ENCODE measurements at places on chromosomes 3 and 15.

DNA sequence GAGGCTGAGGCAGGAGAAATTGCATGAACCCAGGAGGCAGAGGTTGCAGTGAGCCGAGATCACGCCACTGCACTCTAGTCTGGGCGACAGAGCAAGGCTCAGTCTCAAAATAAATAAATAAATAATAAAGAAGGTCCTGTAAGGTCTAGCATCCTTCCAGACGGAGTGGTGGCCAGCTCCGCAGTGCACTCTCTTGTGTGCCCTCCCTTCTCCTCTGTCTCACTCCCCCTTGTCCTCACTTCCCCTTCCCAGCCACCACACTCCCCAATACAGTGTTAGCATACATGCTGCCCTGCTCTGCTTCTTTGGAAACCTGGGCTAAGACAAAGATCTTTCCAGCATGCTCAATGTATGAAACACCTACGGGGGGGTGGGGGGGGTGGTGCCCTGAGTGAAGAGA, 3.4 kb upstream of the CLN6 start:
- no peak for DNase-seq

DNA sequence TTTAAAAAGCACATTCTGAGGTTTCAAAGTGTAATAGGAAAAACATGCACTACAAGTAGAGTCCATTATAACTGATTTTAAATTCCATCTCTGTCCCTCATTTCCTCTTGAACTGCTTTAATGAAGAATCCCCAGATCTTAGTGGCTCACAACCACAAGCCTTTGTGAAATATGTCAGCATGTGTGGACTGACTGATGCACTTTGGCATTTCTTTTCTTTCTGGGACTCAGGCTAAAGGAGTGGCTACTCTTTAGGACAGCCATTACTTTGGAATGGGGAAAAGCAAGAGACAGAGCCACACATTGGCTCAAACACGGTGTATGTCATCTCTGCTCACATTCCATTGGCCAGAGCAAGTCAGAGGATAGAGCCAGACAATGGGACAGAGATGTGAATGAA, 139.6 kb downstream of the GRM7 start:
- DNase-seq: no peak

GRCh38 chr15:101520395-101520794, 30.9 kb upstream of the PCSK6 start:
- DNase-seq: no peak

DNA sequence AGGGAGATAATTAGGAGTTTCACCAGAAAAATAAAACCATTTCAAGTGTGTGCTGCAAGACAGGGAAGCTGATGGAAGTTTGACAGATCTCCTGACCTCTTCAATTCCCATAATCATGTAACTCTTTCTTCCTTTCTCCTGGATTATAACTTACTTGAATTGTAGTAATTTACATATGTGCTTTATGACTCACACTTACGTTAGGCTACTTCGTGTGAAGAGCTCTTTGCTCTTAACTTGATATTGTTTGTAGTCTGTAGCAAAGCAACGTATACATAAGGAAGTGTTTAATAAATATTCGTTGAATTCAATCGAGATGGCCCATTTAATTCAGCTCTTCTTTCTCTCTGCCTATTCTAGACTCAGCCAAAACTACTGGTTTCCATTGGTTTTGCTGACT, 23.5 kb downstream of the ROBO2 start:
- no peak for DNase-seq

DNA sequence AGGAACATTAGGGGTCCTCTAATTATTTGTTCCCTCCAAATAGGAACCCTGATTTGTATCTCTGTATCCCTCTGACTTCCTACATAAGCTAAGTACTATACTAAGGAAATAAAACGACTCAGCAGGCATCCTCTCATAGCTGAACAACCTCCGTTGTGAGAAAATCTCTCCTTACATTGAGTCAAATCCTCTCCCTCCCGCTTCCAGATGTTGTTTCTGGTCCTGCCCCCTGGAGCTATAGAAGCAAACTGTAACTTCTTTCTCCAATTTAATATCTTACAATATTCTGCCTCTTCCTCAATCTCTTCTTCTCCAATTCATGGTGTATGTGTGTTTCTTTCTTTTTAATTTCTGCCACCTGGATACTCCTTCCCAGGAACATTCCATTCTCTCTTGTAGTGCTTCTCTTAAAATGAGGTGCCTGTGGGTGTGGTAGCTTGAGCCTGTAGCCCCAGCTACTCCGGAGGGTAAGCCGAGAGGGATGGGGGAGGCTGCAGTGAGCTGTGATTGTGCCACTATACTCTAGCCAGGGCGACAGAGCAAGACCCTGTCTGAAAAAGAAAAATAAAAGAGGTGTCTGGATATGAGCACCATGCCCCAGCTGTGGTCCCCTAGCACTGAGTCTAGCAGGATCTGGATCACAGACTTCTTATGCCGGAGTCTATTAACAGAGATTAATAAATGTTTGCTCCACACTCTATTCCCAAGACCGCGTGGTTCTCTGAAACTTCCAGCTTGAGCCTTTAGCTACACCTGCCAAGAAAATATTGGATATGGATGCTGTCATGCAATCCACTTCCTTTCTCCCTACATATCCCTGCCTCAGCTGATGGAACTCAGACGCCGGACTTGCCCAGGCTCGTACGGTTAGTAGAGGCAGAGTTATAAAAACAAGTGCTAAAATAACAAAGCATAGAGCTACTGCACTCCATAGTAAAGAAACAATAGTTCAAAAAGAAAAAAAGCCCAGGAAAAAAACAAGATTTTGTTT, 42.9 kb upstream of the NEO1 start:
- DNase-seq: no peak

DNA sequence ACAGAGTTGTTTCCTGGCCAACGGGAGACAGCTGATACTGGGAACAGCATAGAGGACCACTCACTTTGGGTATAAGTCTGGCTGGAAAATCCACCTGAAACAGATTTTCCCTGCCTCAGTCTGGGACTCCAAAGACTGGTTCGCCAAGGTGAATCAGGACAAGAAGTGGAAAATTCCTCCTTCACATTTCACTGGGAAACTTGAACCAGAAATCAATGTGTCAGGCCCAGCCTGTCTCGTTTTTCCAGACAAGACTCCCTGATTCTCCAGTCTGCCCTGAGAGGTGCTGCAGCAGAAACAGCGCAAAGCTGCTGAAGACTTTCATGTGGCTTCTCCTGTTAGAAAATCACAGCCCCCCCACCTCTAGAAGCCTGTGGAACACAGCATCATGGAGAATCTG, 269.8 kb downstream of the OPA1 start:
- no peak for DNase-seq

DNA sequence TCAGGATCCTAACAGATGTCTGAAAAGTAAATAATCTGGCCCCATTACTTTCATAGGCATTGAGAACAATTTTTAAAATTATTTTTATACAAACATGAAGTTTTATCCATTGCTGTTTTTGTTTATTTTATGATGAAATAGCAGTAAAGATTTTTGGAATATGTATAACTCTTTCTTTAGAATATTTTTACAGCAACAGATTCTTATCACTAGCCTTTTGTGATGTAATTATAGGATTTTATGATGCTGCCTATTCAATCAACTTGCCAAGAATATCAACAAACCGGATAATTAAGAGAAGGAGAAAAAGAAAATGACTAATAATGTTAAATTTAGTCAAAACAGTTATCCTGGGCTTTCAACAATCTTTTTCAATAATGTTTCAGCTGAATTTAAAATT, 386.3 kb downstream of the ZIC1 start:
- DNase-seq: no peak

- DNase-seq: no peak
Observed at GRCh38 chr3:45553469-45553974, 41.0 kb upstream of the LIMD1 start.

- DNase-seq: peak; percentile 24
Observed at GRCh38 chr15:31439328-31439727, 112.7 kb downstream of the KLF13 start.

DNA sequence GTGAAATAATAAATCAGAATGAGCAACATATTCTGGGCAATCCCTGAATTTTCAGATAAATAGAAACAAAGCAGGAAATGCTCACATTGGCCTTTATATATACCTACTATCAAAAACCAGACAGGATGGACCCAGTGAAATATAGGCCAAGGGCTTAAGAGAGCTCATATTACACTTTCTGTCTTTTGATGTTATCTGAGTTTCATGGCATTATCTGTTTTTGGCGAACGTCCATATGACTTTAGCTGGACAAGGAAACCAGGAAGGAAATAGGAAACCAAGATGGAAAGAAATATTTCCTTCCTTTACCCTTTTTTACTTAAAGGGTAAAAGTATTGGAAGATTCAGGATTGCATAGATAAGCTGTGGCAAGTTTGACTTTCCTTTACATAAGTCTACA, 274.8 kb downstream of the THSD4 start:
- DNase-seq: no peak

- DNase-seq: no peak
Observed at GRCh38 chr3:27677565-27677964, 44.6 kb downstream of the EOMES start.

- no peak for DNase-seq
Observed at GRCh38 chr3:142693136-142693853, 30.5 kb upstream of the TRPC1 start.

GRCh38 chr15:90019611-90020010, 18.5 kb downstream of the ZNF710 start:
- DNase-seq: no peak

GRCh38 chr3:13195374-13195773, 122.1 kb upstream of the IQSEC1 start:
- no peak for DNase-seq

GRCh38 chr3:23809294-23809693, 3.5 kb downstream of the UBE2E1 start:
- no peak for DNase-seq

DNA sequence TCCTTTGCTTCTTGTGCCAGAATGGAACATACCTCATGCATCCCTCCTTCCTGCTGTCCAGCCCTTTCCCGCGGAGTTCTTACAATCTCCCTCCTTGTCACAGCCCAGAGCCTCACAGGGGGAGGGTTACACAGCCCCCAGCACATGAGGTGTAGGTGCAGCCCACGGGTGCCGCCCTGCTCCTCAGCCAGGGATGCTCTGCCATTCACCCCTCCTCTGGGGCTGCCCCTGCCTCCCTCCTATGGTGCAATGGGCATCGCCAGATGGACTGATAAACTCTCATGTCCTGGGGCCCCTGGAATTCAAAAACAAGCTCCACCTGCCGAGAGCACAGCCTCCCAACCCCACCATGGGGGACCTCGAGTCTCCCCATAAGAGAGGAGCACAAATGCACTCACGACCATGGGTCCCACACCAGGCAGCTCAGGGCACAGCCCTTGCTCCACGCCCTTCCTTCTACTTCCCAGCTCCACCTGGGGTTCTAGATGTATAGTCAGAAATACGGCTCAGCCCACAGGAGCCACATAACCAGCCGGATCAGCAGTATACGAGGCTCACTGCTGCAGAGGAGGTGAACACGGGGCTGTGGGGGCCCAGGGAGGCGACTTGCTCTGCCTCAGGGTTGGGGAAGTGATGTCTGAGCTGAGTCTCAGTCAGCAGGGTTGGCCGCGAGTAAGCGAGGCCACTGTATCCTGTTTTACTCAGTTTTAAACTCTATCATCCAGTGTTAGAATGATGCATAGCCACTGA, 269.7 kb upstream of the LYSMD4 start:
- DNase-seq: no peak

DNA sequence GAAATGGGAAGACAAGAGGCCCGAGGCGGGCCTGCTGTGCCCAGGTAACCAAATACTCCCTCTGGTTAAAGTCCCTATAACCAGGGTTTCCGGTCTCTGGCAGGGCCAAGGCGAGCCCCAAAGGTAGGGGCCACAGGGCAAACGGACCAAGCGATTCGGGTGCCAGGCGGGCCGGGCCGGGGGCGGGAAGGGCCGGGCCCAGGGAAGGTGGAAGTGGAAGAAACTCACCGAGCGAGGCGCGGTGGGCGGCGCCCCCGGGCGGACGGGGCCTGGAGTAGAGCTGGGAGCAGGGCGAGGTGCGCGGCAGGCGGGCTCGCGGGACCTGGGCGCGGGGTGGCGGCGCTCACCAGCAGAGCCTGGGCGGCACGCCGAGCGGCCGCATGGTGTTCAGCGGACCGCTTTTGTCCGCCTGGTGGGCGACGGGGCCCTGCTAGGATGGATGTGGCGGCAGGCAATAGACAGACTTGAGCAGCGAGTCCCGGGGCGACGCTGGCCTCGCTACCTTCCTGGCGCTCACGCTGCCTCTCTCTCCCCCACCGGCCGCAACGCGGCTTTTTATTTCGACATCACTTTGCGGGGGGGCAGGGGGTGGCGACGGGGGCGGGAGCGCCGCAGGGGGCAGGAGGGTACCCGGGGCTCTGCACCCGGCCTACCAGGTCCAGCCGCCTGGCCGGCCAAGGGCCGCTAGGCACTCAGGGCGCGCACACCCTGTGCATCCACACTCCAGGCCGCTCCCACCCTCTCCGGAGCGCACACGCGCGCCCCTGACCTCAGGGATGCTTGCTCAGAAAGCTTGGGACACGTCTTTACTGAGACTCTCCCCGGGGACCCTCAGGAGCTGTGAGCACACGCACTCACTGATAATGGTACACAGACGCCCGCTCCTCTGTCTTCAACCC, at the start of gene GATA2:
Gene GATA2, minus strand, starts transcription at position 531 of the 899 bp plus-strand sequence. CDS start 6,170 bp downstream, outside the sequence.
- peak; percentile 39 for DNase-seq

- DNase-seq: no peak
Observed at GRCh38 chr3:177182352-177182751, 14.9 kb downstream of the TBL1XR1 start.

DNA sequence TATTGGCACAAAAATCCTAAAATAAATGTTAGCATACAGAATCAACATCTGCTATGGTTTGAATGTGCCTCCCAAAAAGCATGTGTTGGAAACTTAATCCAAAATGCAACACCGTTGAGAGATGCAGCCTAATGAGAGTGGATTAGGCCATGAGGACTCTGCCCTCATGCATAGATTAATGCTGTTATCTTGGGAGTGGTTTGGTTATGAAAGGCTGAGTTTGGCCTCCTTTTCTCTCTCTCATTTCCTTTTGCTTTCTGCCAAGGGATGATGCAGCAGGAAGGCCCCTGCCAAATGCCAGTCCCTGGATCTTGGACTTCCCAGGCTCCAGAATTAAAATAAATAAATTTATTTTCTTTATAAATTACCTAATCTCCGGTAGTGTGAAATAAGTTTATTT, 49.4 kb downstream of the SYNM start:
- DNase-seq: no peak

GRCh38 chr15:49832511-49832910, 211.7 kb downstream of the DTWD1 start:
- no peak for DNase-seq

DNA sequence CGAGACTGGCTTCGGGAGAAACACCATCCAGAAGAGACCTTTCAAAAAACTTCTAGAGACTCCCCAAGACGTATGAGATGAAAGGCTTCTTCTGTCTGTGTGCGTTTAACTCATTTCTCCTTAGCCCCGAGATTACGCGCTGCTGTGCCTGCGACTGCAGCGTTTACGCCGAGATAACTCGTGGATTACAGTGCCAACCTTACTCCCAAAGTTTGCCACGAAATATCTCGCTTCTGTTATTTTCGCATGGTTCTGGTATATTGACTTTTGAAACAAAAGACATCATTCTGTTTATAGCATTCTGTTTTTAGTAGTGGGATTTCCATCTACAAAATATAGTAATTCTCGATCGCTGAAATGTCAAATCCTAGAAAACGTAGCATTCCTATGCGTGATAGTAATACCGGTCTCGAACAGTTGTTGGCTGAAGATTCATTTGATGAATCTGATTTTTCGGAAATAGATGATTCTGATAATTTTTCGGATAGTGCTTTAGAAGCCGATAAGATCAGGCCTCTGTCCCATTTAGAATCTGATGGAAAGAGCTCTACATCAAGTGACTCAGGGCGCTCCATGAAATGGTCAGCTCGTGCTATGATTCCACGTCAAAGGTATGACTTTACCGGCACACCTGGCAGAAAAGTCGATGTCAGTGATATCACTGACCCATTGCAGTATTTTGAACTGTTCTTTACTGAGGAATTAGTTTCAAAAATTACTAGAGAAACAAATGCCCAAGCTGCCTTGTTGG, 467 bp downstream of the PGBD4 start:
- no peak for DNase-seq
